Stimulated activated CD4-positive, alpha-beta T cell treated with anti-CD3 and anti-CD28 coated beads, Interleukin-12 subunit alpha, Interleukin-12 subunit beta, amount 100 ng/mL, for 48 hours (primary cell): ENCODE measurements at places on chromosomes 13 and 19.

DNA sequence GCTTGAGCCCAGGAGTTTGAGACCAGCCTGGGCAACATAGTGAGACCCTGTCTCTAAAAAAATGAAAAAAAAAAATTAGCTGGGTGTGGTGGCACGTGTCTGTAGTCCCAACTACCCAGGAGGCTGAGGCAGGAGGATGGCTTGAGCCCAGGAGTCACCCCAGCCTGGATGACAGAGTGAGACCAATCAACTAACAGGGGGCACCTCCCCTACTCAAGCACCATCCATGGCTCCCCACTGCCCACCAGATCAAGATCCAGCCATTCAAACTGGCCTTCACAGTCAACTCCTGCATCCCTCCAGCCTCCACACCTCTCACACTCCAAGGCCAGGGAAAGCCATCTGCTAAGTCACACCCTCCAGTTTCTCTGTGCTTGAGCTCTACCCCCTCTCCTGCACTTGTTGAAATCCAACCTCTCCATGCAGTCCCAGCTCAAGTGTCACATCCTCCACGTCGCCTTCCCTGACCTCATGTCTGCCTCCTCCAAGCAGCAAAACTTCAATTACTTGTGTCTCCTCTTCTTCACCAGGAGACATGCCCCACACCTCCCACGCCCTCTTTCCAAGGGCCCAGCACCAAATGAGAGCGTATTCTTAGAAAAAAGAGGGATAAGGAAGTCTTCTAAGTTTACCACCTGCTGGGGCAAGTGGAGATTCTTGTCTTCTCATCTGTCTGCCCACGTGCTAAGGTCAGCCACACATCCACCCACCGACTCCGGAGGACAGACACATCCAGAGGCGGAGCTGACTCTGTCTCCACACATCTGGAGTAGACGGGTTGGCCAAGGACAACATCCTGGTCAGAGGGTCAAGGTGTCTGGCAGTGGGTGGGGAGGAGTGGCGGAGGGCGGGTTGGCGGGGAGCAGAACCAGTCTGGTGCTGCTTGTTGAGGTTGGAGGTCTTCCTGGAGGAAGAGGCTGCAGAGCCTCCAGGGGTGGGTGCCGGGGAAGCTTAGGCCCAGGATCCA, 974 bp upstream of the CYP4F22 start:
- no peak for DNase-seq

- no peak for DNase-seq
These were observed 7.6 kb downstream of the TRAPPC6A start for GRCh38 chr19:45170146-45171106.

- no peak for DNase-seq
These were observed 139.4 kb upstream of the TSC22D1 start for GRCh38 chr13:44715287-44716230.

DNA sequence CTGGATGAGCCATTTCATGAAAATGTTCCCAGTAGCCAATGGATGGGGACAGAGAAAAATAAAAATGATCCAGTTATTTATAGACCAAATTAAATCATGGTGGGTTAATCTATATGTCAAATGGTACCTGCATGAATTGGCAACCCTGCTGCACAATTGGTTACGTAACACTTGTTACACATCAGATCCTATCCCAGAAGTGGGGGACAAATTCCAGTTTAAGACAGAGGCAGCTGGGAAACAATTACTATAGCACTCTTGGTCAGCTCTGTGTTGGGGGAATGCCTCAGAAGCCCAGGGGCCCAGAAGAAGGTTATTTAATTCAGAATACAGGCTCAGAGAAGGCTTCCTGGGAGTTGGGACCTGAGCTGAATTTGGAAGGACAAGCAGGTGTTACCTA, 81.1 kb upstream of the FLT1 start:
- no peak for DNase-seq

DNA sequence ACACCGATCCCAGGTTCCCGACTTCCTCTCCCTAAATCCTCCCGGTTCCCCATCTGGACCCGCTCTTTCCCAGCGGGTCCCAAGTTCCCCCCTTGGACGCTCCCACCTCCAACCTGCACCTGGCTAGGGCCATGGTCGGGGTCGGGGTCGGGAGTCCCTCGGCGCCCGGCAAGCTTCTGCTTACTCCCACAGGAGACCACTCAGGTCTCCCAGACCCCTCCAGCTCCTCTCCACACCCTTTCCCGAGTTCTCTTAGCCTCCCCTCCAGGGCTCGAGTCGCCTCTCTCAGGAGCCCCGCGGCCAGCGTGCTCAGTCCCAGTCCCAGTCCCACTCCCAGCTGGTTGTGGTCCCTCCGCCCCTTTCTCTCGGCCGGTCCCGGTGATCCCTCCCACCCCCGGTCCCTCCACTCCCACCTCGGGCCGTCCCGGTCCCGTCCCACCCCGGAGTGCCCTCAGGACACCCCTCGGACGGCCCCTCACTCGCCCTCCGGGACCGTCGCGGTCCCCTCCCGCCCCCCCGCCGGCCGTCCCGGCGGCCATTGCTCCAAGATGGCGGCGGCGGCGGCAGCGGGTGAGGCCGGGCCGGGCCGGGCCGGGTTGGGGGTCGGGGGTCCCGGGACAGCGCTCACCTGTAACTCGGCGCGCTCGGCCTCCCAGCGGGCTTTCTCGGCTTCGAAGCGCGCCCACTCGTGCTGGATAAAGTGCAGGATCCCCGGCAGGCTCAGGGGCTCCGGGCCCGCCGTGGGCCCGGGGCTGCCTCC, at the start of gene FKRP:
FKRP (plus strand) TSS at position 537 of the 760 bp plus-strand sequence. CDS start 9,394 bp downstream, outside the sequence.
- no peak for DNase-seq

DNA sequence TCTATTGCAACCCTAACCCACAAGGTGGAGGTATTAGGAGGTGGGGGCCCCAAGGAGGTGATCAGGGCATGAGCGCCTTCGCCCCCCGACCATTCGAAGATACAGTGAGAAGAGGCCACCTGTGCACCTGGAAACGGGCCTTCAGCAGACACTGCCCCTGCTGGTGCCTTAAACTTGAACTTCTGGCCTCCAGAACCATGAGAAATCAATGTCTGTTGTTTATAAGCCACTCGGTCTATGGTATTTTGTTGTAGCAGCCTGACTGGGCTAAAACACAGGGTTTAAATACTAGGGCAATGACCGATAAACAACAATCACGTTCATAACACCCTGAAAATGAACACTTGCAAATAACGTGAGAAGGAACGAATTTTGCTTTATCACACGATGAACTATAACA, 85.2 kb upstream of the USP29 start:
- DNase-seq, result no peak

DNA sequence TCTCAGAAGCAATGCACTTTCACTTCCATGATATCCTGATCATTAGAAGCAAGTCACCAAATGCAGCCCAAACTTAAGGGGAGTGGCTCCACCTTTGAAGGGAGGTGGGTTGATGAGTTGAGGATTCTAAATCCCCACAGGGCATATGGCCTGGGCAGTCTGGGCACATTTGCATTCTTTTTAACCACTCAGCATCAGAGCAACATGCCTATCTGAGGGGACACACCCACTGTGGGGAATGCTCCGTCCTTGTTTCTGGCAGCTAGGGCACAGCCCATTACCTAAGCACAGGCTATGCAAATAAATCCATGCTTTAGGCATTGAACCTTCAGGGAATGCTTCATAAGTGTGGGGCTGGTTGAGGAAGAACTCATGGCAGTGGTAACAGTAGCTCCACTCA, 12.3 kb upstream of the SACS start:
- DNase-seq, result no peak

DNA sequence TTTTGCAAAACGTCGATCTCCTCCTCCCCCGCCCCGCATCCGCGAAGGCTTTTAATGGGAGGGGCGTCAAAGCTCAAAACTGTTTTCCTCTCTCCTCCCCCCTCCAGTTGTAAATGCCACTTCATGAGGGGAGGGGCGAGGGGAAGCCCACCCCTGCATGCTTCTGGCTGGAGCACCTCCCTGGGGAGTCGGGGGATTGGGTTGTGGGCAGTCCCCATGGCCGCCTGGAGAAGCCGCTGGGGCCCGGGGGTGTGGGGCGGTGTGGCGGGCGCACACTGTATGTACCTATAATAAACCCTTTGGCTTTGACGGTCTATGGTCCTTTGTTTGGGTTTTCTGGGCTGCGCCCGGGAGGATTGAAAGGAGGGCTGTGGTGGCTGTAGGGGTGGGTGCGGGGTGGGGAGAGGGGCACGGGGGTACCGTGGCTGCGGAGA, 505 bp upstream of the SHKBP1 start:
- DNase-seq, result no peak

GRCh38 chr13:36840718-36841250, 21.8 kb downstream of the RFXAP start:
- no peak for DNase-seq

GRCh38 chr13:53200075-53200474, 171.5 kb downstream of the OLFM4 start:
- DNase-seq, result no peak

GRCh38 chr13:55553701-55554100, 1587.0 kb upstream of the PRR20A start:
- DNase-seq, result no peak

DNA sequence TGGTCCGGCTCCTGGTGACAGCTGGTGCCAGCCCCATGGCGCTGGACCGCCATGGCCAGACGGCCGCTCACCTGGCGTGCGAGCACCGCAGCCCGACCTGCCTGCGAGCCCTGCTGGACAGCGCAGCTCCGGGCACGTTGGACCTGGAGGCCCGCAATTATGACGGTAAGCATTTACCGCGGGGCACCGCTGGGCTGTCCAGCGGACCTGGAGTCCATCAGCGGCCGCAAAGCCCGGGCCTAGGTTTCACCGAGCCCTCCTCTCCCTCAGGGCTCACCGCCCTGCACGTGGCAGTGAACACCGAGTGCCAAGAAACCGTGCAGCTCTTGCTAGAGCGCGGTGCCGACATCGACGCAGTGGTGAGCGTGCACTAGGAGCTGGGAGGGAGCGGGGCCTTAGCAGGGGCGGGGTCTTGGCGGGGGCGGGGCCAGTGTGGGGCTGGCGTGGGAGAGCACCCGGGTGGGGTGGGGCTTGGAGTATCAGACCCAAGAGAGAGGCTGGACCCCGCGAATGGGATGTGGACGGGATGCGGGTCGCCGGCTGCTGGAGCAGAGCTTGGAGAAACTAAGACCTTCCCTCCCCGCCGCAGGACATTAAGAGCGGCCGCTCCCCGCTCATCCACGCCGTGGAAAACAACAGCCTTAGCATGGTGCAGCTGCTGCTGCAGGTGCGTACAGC, 8.7 kb downstream of the BCL3 start:
- no peak for DNase-seq

DNA sequence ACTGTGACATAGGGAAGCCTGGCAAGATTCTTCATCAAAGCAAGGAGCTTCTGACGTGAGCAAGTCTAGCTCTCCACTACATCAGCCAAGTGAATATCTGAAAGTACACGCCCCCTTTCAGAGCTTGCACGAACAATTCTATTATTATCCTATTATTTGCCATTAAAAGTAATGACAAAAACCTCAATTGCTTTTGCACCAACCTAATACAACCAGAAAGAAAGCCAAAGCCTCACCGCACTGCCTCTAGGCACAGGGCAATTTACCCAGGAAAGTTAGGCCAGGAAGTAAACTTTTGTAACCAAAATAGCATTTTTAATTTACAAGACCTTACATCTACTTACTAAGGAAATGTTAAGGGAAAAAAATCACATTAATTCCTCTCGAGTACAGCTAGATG, 41.2 kb downstream of the LATS2 start:
- no peak for DNase-seq

- no peak for DNase-seq
These were observed 570.9 kb downstream of the GPC6 start for GRCh38 chr13:93797463-93797862.

GRCh38 chr13:39154041-39154440, 115.8 kb downstream of the NHLRC3 start:
- no peak for DNase-seq

DNA sequence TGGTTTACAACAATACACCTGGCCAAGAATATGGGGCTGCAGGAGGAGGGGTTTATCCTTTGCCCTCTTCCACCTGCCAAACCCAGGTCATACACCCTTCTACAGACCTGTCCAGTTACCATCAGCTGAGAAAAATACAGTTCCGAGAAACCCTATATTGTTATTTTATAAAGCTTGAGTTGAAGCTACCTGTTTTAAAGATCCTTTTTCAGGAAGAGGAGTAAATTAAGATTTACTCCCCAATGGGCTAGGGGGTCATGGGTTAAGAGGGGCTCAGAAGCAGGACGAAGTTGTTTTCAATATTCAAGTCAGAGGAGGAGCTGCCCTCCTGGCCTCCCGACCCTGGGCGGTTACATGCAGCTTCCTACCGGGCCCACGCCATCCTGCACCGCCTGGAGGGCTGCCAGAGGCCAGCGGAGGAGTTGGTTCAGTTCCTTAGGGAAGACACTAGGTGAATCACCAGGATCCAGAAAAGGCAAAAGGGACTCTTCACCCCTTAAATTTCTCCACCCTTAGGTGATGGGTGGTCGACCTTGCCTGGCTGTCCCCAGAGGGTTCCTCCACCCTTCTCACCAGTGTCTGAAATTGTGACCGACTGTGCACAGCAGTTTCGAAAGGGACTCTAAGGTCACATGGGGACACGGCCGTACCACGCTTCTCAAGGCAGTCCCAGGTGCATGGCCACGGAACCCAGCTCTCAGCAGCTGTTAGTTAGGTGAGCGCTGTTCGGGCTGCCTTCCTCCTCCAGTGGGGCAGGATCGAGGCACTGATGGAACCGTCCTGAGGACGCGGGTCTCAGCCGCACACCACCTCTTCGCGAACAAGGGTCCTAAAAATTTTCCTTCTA, 1.2 kb downstream of the GJB2 start:
- DNase-seq, result no peak

GRCh38 chr19:30896554-30896953, 452.7 kb downstream of the TSHZ3 start:
- DNase-seq, result no peak

DNA sequence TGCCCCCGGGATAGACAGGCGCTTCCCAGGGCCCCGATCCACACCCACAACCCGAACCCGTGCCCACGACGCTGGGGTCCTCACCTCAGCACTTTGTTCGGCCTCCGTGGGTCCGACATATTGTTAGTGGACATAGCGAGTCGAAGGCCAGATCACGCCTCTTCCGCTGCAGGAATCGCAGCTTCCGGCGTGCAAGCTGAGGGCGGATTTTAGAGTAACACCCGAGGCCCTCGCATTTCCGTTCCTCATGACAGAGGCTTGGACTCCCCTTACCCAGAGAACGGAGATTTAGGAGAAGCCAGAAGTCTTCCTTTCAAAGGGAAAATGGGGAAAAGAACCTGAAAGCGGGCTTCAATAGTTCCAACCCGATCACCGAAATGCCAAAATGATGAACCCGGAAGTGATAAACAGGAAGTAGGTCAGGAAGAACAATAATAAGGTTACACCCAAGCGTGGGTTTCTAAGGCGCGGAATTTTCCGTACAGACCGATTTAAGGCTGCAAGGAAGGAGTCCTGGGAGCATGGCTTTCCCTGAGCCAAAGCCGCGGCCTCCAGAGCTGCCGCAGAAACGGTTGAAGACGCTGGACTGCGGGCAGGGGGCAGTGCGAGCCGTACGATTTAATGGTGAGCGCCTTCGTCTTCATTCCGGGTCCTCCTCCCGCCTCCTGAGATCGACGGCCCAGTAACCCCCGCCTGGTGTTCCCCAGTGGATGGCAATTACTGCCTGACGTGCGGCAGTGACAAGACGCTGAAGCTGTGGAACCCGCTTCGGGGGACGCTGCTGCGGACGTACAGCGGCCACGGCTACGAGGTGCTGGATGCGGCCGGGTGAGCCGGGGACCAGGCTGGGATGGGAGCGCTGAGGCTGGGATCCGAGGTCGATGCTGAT, 2.9 kb downstream of the WDR83 start:
- peak; percentile 77 for DNase-seq
